ENCODE measurements at places on chromosomes 6 and 20.

GRCh38 chr6:165013701-165014100 lies 295.7 kb downstream of the C6orf118 start:
- DNase-seq, result no peak

DNA sequence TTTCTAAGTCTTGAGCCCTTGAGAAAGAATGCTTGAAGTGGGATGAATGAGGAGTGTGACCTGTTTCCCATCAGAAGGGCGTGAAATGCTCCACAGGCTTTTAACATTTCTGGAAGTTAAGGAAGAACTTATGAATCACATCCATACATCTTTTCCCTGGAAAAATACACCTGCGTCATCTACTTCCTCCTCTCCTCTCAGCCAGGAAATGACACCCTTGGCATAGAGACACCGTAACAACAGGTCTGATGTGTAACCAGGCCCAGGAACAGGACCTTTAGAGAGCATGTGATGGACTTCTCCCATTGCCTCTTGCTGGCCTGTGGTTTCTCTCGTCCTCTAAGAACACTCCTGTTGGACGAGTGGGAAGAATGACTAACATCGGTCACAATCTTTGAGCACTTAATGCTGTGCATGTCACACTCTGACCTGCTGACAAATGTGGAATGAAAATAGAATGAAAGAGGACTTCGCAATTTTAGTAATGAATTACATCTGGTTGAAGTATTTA lies 28.5 kb upstream of the CITED2 start:
- DNase-seq, result peak; percentile 66

DNA sequence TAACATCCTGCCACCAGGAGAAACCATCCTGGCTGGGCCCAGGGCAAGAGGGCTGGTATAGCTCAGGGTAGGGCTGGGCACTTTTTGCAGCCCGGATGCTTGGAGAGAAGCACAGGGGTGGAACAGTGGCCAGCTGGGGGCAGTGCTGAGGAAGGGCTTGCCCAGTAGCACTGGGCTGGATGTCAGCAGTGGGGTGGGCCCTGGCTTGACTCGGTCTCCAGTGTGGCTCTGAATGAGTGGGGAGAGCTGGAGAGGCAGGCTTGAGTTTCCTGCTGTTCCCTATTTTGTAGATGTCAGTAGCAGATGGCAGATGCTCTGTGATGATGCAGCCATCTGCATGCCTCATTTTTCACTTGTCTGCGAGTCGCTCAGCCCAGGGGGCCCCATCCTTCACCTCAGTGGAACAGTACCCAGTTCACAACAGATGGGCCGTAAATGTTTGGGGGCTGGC lies 56.3 kb upstream of the TULP1 start:
- no peak for DNase-seq

DNA sequence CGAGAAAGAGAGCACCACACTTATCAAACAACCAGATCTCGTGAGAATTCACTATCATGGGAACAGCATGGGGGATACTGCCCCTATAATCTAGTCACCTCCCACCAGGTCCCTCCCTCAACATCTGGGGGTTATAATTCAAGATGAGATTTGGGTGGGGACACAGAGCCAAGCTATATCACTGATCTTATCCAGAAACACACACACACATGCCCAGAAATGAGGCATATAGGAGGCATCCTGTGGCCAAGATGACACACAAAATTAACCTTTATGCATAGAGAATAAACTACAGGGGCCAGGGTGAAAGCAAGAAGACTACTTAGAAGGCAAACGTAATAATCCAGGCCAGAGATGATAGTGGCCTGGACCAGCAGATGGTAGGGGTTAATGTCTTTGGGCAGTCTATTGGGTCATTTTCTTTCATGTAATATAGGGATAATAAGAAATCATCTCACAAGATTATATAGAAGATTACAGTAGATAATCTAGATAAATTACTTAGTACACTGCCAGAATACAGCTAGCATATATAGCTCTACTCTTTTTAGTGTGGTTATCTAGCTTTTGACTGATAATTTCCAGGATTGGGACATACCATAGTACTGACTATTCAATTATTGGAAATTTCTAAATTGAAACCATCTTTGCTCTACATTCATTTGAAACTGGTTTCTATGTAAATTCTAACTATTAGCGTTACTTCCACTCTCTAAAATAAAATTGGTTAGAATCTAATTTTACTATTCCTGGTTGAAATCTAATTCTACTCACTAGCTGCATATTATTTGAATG lies 20.0 kb downstream of the RNF144B start:
- DNase-seq, result no peak

- no peak for DNase-seq
Observed at GRCh38 chr6:1600764-1601157, 9.0 kb upstream of the FOXC1 start.

GRCh38 chr6:52612336-52613054 lies 35.6 kb upstream of the TRAM2 start:
- DNase-seq, result no peak

DNA sequence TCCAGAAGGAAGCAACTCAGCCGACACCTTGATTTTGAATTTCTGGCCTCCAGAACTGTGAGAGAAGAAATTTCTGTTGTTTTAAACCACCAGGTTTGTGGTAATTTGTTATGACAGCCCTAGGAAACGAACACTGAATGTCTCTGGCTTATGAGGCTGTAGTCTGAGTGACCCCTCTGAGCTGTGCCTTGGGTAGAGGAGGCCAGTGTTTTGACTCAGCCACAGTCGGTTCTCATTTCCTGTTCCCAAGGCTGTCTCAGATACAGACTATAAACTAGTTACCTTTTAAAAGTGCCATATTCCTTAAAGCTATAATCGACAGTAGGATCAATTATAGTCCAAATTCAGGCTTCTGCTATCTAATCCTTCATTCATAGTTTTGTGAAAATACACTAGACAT lies 391.2 kb upstream of the MAP3K7 start:
- DNase-seq, result no peak

GRCh38 chr6:157761926-157762325 lies 61.1 kb upstream of the SNX9 start:
- no peak for DNase-seq

DNA sequence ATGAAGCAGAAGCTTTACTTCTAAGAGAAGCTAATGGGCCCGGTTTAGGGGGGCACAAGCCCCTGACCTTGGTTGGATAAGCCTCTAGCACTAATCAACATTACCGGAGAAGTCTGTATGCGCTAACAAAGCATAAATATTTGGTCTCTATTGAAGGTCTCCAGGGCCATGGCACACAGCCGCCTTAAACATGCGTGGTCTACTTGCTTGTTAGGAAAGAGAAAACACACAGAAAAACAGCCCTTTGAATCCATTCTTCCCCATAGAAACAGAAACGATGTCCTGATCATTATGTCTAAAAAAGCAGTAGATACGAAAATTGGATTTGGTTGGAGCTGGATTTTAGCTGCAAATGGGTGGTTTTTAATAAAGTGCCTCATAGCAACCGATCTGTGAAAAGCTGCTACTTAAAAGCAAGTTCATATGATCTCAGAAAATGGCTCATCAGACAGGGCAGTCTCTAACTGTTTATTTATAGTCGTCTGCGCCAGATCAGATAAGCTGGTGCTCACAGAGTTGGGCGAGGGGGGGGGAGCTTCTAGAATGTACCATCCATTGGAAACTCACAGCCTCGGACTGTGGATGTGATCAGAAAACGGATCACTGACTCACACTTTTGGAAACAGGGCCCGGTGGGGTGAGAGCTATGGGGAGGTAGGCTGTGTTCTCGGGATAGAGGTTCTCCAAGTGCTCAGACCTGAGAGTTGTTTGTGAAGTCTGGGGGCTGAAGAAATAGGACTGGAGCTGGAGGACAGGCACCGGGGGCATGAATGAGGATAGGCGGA lies 35.3 kb upstream of the APCDD1L start:
- no peak for DNase-seq

DNA sequence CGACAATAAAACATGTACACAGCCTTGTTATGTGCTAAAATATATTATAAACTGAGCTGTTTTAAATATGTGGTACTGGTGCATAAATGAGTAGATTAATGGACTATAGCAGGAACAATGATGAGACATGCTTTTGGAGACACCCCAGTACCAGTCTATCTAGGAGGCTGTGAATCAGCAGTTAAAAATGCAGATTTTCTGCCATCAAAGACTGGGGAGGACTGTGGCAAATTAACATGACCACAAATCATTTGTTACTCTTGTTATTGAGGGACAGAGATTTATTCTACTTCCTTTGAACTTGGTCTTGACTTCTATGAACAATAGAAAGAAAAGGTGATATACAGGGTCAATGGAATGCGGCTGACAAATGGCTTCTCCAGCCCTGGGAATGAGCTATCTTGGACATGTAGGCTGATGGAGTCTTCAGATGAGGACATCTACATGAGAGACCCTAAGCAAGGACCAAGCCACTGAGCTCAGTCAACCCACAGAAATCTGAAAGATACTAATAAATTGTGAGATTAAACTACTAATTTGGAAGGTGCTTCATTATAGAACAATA lies 551.7 kb upstream of the GJE1 start:
- peak; percentile 38 for DNase-seq

GRCh38 chr6:43738877-43739641 lies 31.0 kb upstream of the VEGFA start:
- DNase-seq, result no peak

DNA sequence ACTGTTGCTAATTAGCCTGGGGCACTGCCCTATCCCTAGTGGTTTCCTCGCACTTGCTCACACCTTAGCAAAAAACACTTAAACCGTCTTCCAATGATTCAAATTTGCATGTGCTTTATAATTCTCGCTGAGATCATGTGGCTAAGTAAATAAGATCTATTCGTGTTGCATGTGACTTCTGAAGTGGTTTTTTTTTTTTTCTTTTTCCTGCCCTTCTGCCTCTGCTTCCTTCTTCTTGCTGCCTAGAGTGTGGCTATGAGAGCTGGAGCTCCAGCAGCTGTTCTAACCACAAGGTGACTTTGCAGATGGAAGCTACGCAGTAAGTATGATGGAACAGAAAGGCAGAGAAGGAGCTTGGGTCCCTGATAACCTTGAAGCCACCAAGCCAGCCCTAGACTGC lies 36.5 kb downstream of the SULF2 start:
- no peak for DNase-seq

- DNase-seq, result no peak
Observed at GRCh38 chr6:54717849-54718455, 128.6 kb upstream of the FAM83B start.

- DNase-seq, result no peak
Observed at GRCh38 chr6:127484212-127484863, 25.1 kb upstream of the KIAA0408 start.

GRCh38 chr20:34896086-34896621 lies 19.7 kb downstream of the ACSS2 start:
- no peak for DNase-seq

DNA sequence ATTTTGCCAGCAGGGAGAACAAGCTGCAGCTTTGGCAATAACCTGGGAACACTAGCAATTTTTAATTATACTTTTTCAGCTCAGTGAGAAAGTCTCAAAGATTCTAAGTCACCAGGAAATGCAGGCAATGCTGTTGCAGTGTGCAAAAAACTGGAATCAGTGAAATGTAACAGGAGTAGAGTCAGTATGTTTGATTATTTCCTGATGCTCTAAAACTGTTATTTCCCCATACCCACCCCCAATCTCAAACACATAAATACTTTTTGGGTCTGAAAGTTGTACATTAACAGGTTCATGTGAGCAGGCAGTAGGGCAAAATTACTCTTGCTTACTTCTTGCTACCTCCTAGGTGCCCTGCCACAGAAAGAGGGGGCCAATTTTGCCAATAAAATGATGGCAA lies 65.4 kb upstream of the BEND6 start:
- DNase-seq, result no peak

DNA sequence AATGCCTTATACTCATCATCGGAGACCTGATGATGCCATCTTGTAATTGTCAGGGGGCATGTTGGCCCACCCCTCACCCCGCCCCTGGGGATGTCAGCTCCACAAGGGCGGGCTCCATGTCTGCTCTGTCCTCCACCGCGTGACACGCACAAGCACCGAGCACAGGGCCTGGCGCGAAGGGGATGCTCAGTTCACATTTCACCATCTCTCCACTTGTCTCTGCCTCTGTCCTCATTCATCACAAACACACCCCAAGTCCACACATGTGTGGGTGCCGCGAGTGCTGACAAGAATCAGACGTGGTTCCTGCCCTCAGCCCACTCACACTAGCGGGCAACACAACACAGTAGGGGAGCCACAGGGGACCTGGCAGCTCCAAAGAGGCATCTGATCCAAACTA lies 151.2 kb upstream of the PTPN1 start:
- DNase-seq, result no peak

- no peak for DNase-seq
Observed at GRCh38 chr6:107621229-107621937, 131.5 kb downstream of the SOBP start.

DNA sequence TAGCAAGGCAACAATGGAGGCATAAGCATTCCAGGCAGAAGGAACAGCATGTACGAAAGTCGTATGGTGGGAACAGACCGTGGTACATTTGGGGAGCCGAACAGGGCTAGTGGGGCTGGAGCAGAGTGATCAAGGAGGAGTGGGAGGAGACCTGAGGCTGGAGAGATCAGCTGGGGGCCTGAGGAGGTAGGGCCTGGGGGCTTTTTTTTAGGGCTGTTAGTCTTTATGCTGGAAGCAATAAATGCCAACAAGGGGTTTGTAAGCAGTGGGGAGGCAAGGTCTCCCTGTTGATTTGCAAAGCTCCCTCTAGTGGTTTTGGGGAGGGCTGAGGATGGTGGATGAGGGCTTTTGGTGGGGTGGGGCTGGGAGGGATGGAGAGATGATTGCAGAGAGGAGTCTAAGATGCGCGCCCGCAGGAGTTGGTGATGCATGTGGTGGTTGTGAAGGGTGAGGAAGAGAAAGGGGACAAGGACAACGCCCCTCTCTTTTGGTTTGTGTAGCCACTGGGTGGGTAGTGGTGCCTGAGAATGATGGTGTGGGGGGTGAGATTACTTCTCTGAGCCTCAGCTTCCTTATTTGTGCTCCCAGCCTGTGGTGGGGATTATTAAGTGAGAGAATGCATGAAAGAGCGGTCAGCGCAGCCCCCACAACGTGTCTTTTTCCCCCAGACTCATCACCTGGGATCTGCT lies 74.1 kb upstream of the TOX2 start:
- DNase-seq, result no peak

DNA sequence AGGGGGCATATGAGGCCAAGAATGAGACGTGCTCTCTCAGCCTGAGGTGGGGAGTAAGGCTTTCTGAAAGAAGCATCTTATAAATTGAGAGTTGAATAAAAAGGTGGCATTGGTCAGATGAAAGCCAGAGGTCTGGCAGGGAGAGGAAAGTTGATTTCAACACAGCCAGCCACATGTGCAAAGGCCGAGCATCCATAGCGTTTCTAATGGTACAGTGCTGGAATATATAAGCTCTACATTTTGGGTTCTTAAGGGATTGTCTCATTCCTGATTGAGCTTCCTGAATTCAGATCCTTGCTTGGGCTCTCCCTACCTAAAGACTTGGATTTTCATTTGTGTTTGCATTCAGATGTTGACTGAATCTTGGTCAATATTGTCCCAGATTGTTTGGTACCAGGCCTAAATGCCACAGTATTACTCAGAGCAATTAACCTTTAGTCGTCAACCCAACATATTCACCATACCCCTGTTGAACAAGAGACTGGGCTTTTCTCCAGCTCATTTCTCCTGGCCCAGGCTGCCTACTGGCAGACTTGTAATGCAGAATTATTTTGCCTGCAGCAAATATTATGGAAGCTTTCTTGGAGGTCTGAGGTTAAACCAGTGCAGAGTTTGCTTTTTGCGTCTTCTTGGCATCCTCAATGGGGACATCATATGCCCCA lies 14.5 kb upstream of the BCAS1 start:
- DNase-seq, result no peak

Data from fibroblast of skin of left quadriceps (primary cell).